Erythroblast (primary cell): ENCODE measurements at places on chromosomes 3 and 15.

GRCh38 chr3:3734881-3735280 is 64.3 kb upstream of the LRRN1 start:
- no peak for DNase-seq

GRCh38 chr15:41940441-41940857 is 31.9 kb downstream of the EHD4 start:
- DNase-seq, result no peak

DNA sequence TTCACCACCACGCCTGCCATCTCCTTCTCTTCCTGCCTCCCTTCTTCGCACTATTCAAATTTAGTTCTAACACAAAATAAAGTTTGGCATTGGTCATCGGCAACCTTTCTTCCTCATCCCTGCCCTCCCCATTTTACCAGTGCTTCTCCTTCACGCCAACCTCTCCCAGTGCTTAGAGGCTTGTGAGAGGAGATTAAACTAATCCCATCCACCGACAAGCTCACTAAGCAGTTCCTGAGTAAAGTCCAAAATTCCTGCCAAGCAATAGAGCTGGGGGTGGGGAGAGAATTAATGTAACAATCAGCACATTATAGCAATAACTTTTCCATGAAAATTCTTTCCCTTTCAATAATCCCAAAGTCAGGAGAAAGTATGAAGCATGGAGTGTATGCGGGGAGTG is 157.4 kb upstream of the GMNC start:
- no peak for DNase-seq

- DNase-seq, result no peak
These were observed 123.8 kb upstream of the CMC1 start for GRCh38 chr3:28117598-28117997.

- no peak for DNase-seq
These were observed 33.3 kb downstream of the HCN4 start for GRCh38 chr15:73335471-73335870.

- no peak for DNase-seq
These were observed 65.4 kb downstream of the ABI3BP start for GRCh38 chr3:100927775-100928174.
